ENCODE measurements at places on chromosomes 3 and 15. TPM values are rescaled to one million over a fixed set of nuclear protein-coding genes. Genes with fewer than 3 reads are reported as not detected.

- no peaks in the 10 kb centered on the region for H3K4me1 ChIP-seq
- DNase-seq, result no peak
- H3K27me3 ChIP-seq, result peaks cover 31% of the 10 kb centered on the region
- H3K27ac ChIP-seq, result no peak overlapping the region
- no peak overlapping the region for H3K4me3 ChIP-seq
- no peaks in the 10 kb centered on the region for H3K36me3 ChIP-seq
These were observed 128.9 kb downstream of the RTP4 start for GRCh38 chr3:187497052-187497451.

DNA sequence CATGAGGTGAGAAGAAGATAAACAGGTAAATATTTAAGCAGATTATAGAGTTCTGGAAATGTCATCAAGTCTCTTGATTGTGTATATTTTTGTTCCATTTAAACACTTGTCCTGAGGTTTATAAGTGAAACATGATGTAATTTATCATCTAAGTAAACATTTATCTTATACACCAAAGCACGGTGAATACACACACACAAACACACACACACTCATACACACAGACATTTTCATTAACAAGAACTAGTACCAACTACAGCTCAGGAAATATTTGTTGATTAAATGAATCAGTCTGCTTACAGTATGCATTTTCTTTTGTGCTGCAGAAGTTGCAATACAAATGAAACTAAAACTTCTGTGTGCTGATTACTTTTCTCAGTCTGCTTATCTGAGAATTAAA lies 357.3 kb downstream of the ZBTB20 start:
- DNase-seq, result no peak
- no peak overlapping the region for H3K27ac ChIP-seq
- peaks cover 5% of the 10 kb centered on the region for H3K4me1 ChIP-seq
- peaks cover 6% of the 10 kb centered on the region for H3K36me3 ChIP-seq
- H3K4me3 ChIP-seq, result no peak overlapping the region

Gene DTWD1
- total RNA-seq, result 20.4 TPM

- H3K27ac ChIP-seq, result no peak overlapping the region
- H3K4me3 ChIP-seq, result no peak overlapping the region
- H3K4me1 ChIP-seq, result peaks cover 4% of the 10 kb centered on the region
- peaks cover 1% of the 10 kb centered on the region for H3K36me3 ChIP-seq
- no peak for DNase-seq
- H3K27me3 ChIP-seq, result peaks cover 22% of the 10 kb centered on the region
These were observed 1.7 kb upstream of the GPR62 start for GRCh38 chr3:51953445-51953844.

Gene ADIPOQ
- total RNA-seq, result not detected

Gene TP63
- total RNA-seq, result 0.46 TPM

- H3K27ac ChIP-seq, result no peak overlapping the region
- no peaks in the 10 kb centered on the region for H3K36me3 ChIP-seq
- DNase-seq, result no peak
- H3K27me3 ChIP-seq, result no peaks in the 10 kb centered on the region
- H3K4me1 ChIP-seq, result no peaks in the 10 kb centered on the region
- H3K4me3 ChIP-seq, result no peak overlapping the region
These were observed 548.2 kb downstream of the FHIT start for GRCh38 chr3:60703008-60703407.

Gene ATP2B2
- total RNA-seq, result 0.05 TPM

GRCh38 chr15:62390791-62391640 lies 225.9 kb upstream of the C2CD4B start:
- peak; percentile 59 for DNase-seq
- H3K4me3 ChIP-seq, result peak overlapping the region; percentile 88
- peaks cover 15% of the 10 kb centered on the region for H3K4me1 ChIP-seq

DNA sequence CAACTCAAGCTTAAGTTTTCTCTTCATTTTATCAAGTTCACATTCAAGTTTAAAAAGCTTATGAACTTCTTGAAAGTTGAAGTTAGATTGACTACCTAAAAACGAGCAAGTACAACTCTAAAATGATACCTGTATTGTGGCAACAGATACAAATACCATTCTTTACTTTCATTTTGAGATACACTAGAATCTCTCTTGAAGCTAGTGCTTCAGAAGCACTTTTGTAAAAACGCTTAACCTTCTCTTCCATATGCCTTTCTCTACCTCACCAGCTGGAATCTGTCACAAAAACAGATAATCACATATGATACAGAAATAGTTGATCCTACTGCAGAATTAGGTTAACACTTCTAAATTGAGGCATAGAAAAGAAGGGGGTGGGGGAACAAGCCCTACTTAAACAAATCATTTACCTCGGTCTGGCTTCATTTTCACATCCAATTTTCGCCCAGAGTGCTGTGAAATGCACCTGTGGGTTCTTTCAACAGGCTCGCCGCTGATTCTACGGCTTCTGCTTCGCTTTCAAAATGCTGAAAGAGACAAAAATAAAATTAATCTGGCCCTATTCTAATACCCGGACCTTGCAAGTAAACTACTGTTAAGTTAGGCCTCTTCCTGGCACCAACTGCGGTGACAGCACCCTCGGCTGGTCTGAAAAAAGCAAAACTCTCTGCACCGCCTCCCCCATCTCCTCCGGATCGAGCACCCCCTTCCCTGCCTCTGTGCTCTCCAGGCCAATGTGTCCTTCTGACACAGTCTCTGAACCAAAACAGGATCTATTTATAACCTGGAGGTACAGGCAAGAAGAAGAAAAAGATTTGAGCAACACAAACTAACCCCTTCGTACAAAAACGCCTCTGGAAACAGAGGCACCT lies 1.4 kb downstream of the ATOSA start:
- peak; percentile 80 for DNase-seq
- peaks cover 16% of the 10 kb centered on the region for H3K36me3 ChIP-seq
- H3K27ac ChIP-seq, result peak overlapping the region; percentile 97
- H3K4me3 ChIP-seq, result peak overlapping the region; percentile 99
- peaks cover 47% of the 10 kb centered on the region for H3K4me1 ChIP-seq

GRCh38 chr3:79012530-79012913 lies 755.3 kb downstream of the ROBO1 start:
- DNase-seq, result no peak
- H3K27ac ChIP-seq, result no peak overlapping the region
- H3K27me3 ChIP-seq, result peaks cover 3% of the 10 kb centered on the region
- H3K36me3 ChIP-seq, result no peaks in the 10 kb centered on the region

DNA sequence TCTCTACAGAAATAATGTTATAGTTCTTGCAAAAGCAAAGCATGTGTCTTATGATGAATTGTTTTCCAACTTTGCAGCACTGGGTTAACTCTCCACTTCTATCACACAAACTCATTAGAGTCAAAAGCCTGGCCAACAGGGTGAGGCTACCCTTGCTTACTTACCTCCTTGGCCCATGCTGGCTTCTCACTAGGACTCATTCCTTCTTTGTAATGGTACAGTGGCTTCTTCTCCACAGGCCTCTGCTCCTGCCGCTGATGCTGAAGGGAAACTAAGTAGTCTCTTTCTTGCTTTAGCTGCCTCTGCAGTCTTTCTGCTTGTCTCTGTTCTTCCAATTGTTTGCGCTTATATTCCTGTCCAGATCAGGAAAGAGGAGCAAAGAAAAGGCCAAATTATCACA lies 111.5 kb upstream of the SLC2A2 start:
- no peaks in the 10 kb centered on the region for H3K27me3 ChIP-seq
- peaks cover 16% of the 10 kb centered on the region for H3K36me3 ChIP-seq
- no peaks in the 10 kb centered on the region for H3K4me1 ChIP-seq
- no peak overlapping the region for H3K4me3 ChIP-seq
- DNase-seq, result no peak
- no peak overlapping the region for H3K27ac ChIP-seq

- no peaks in the 10 kb centered on the region for H3K27me3 ChIP-seq
- no peak overlapping the region for H3K4me3 ChIP-seq
- no peak overlapping the region for H3K27ac ChIP-seq
- DNase-seq, result no peak
- peaks cover 48% of the 10 kb centered on the region for H3K36me3 ChIP-seq
These were observed 65.0 kb downstream of the AQR start for GRCh38 chr15:34904527-34904926.

GRCh38 chr3:180860180-180860858 lies 52.2 kb upstream of the FXR1 start:
- no peak overlapping the region for H3K4me3 ChIP-seq
- no peaks in the 10 kb centered on the region for H3K4me1 ChIP-seq
- no peaks in the 10 kb centered on the region for H3K36me3 ChIP-seq
- H3K27me3 ChIP-seq, result peaks cover 3% of the 10 kb centered on the region

GRCh38 chr3:168828014-168828413 lies 732.3 kb upstream of the GOLIM4 start:
- DNase-seq, result no peak
- H3K4me3 ChIP-seq, result no peak overlapping the region
- H3K4me1 ChIP-seq, result no peaks in the 10 kb centered on the region
- no peaks in the 10 kb centered on the region for H3K27me3 ChIP-seq
- H3K27ac ChIP-seq, result no peak overlapping the region

Gene PCOLCE2
- total RNA-seq, result 0.39 TPM

Gene SLC22A13
- 0.21 TPM for total RNA-seq

Gene TRIM69
- 67.9 TPM for total RNA-seq

- H3K4me3 ChIP-seq, result no peak overlapping the region
- peaks cover 21% of the 10 kb centered on the region for H3K36me3 ChIP-seq
- H3K27me3 ChIP-seq, result no peaks in the 10 kb centered on the region
- H3K4me1 ChIP-seq, result peaks cover 11% of the 10 kb centered on the region
These were observed 15.7 kb downstream of the AQR start for GRCh38 chr15:34953851-34954250.

Gene FANCD2OS
- not detected for total RNA-seq

Gene SLC12A8
- 0.26 TPM for total RNA-seq

Gene SAXO2
- 6.9 TPM for total RNA-seq

Data from activated CD4-positive, alpha-beta T cell treated with anti-CD3 and anti-CD28 coated beads for 36 hours (primary cell).